Stimulated activated CD4-positive, alpha-beta T cell treated with anti-CD3 and anti-CD28 coated beads, Interleukin-1b, Interleukin-23, amount 100 ng/mL, for 24 hours (primary cell): ENCODE measurements at places on chromosomes 12 and 14.

DNA sequence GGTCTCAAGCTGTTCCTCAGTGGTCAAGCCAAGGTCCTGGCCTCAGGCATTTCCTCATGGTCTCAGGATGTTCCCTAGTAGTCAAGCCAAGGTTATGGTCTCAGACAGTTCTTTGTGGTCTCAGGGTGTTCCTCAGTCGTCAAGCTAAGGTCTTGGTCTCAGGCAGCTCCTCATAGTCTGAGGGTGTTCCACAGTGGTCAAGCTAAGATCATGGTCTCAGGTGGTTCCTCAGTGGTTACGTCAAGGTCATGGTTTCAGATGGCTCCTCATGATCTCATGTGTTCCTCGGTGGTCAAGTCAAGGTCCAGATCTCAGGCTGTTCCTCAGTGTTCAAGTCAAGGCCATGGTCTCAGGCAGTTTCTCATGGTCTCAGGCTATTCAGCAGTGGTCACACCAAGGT is 540.1 kb downstream of the VRK1 start:
- DNase-seq, result no peak

- DNase-seq, result no peak
These were observed 27.1 kb downstream of the KCTD10 start for GRCh38 chr12:109449845-109450532.

GRCh38 chr12:38977132-38977531 is 71.7 kb upstream of the CPNE8 start:
- DNase-seq, result no peak

DNA sequence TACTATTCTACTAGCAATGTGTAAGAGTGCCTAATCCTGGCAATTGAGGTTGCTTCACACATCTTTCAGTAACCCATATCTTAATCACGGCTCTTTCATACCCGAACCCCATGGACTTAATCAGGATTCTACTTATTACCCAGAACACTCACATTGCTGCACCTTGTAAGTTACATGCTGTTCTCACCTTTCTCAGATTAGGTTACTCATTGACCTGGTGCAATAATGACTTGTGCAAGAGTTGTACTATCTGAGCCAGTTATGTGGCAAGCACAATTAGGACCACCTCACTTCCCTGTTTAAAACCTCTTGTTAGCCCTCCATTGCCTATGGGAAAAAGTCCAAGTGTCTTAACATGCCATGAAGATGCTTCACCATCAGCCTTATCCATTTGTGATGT is 306.7 kb upstream of the E2F7 start:
- DNase-seq, result no peak

- no peak for DNase-seq
These were observed 3.9 kb downstream of the BCL2L2 start for GRCh38 chr14:23310546-23310945.

GRCh38 chr12:17381211-17381610 is 708.8 kb downstream of the RERGL start:
- DNase-seq, result no peak

DNA sequence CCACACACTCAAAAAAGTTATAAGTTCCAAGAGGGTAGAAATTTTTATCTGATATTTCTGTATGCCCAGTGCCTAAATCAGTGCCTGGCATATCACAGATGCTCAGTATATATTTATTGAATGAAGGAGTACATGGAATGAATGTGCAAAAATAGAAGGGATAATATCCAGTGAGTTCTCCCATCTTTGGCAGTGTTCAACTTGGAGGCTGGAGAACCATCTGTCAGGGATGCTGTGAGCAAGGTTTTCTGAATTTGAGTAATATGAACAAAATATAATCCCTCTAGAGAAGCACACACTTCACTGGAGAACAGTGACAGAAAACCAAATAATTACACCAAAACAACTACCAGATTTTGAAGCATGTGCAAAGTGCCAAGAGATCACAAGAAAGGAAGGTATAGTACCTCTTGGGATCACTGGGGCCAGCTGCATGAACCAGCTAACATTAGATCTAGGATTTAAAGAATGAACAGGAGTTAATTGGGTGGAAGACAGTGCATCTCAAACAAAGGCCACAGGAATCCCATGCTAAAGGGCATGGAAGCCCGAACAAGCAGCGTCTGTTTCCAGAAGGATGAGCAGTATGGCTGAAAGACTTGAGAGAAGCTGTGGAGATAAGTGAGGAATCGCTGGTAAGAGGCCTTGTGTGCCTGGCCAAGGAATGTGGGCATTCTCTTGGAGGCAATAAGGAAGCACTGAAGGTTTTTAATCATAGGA is 11.5 kb downstream of the SLC8A3 start:
- DNase-seq, result no peak

DNA sequence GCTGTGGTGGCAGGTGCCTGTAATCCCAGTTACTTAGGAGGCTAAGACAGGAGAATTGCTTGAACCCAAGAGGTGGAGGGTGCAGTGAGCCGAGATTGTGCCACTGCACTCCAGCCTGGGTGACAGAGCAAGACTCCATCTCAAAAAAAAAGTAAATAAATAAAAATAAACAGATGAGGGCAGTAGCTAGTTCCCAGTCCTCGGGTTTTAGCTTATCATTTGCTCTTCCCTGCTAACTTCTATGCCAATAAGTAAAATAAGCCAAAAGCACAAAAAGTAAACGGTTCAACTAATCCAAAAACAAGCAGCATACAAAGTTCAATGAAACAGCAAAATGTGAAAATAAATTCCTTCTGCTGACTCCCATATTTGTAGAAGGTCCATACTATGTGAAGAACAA is 133.0 kb upstream of the TMCC3 start:
- no peak for DNase-seq
